ENCODE measurements at places on chromosomes 5 and 9. TPM values are rescaled to one million over a fixed set of nuclear protein-coding genes. Genes with fewer than 3 reads are reported as not detected.
A peak's percentile ranks its signal among the peaks of the same experiment; 100 is the strongest.

DNA sequence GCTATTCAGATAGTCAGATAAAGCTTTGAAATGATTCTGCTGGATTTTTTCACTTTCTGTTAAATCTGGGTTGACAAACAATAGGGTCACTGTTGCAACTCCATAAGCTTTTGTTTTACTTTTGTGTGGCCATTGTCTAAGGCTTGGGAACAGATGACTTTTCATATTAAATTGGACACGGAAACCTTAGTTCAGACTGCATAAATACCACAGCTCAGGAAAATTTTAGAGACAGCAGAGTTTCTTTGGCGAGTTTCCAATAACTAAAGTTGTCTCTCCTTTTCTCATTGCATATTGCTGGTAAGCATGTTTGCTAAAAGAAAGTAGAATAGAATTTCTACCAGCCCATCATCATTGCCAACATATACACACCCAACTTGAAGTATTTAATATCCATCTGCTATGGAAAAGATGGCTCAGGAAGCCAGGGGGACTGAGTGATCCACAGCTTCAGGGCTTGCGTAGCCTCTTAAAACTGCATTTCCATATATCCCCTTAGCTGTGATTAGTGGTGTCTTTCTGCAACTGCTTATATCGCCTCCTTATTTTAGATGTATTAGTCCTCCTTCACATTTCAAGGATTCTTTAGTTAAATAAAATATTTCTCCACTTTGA is 168.2 kb downstream of the ARHGAP26 start:
- H3K4me3 ChIP-seq, result no peak overlapping the region
- H3K27ac ChIP-seq, result no peak overlapping the region
- peaks cover 15% of the 10 kb centered on the region for H3K36me3 ChIP-seq
- no peaks in the 10 kb centered on the region for H3K4me1 ChIP-seq

DNA sequence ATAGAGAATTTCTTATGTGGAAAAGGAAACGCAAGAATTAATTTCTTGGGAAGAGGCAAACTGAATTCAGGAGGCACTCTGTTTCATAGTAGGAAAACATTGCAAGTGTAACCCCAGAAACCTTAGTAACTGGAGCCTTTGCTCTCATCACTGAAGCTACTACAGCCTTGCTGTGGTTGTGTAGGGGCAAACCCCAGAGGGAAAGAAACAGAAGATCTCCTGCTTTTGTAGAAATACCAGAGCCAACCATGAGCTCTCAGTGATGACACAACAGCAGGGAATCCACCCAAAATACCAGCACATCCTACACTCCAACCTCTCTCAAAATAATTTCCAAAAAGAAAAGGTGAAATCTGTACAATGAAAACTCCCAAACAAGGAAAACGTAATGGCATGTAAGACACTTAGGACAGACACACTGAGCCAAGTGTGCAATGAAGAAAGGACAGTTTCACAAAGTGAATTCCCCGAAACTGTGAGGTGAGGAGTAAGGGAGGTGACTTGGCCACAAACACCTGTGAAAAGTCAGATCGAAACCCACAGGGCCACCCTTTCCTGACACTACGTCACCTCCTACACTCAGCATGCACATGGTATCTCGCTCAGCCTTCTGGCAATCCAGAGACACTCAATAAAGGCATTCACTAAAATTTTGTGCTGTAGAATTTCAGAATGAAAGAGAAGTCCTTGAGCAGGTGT is 8.5 kb upstream of the ACSL6 start:
- DNase-seq, result no peak
- H3K4me3 ChIP-seq, result no peak overlapping the region
- H3K27me3 ChIP-seq, result peaks cover 43% of the 10 kb centered on the region
- H3K4me1 ChIP-seq, result no peaks in the 10 kb centered on the region
- H3K27ac ChIP-seq, result no peak overlapping the region
- H3K36me3 ChIP-seq, result no peaks in the 10 kb centered on the region

- no peak overlapping the region for H3K27ac ChIP-seq
- no peak for DNase-seq
- peaks cover 8% of the 10 kb centered on the region for H3K36me3 ChIP-seq
- H3K27me3 ChIP-seq, result no peaks in the 10 kb centered on the region
These were observed 206.5 kb downstream of the DAB2IP start for GRCh38 chr9:121857928-121858327.

Gene PCDHB13
- total RNA-seq, result 4.7 TPM

GRCh38 chr5:665956-666711 is 27.0 kb downstream of the TPPP start:
- H3K4me1 ChIP-seq, result no peaks in the 10 kb centered on the region
- H3K36me3 ChIP-seq, result peaks cover 16% of the 10 kb centered on the region
- no peak overlapping the region for H3K27ac ChIP-seq
- no peak for DNase-seq
- no peak overlapping the region for H3K4me3 ChIP-seq

- H3K27me3 ChIP-seq, result no peaks in the 10 kb centered on the region
- no peak overlapping the region for H3K4me3 ChIP-seq
- DNase-seq, result no peak
- no peak overlapping the region for H3K27ac ChIP-seq
These were observed 629.0 kb upstream of the SEMA6A start for GRCh38 chr5:117203584-117203983.

Gene FOXD4L3
- total RNA-seq, result 0.96 TPM

DNA sequence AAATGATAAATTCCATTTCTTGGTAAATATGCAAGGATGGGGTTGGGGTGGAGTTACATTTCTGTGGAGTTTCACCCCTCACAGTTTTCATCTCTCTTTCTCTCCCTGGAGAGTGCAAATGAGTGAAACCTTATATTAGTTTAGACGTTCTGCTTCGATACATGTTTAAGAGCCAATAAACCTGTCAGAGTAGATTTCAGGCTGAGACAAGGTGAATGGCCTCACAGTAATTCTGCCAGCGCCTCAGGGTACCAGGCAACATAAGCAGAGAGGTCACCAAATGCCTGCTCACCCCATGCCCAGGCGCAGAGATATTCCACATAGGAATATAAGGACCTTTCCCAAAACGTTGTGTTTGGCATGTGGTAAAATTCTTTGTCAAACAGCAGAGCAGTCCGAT is 154.9 kb upstream of the VLDLR start:
- H3K27me3 ChIP-seq, result peaks cover 4% of the 10 kb centered on the region
- H3K36me3 ChIP-seq, result no peaks in the 10 kb centered on the region
- DNase-seq, result no peak
- H3K4me3 ChIP-seq, result no peak overlapping the region

Gene TICAM2
- 3.7 TPM for total RNA-seq

DNA sequence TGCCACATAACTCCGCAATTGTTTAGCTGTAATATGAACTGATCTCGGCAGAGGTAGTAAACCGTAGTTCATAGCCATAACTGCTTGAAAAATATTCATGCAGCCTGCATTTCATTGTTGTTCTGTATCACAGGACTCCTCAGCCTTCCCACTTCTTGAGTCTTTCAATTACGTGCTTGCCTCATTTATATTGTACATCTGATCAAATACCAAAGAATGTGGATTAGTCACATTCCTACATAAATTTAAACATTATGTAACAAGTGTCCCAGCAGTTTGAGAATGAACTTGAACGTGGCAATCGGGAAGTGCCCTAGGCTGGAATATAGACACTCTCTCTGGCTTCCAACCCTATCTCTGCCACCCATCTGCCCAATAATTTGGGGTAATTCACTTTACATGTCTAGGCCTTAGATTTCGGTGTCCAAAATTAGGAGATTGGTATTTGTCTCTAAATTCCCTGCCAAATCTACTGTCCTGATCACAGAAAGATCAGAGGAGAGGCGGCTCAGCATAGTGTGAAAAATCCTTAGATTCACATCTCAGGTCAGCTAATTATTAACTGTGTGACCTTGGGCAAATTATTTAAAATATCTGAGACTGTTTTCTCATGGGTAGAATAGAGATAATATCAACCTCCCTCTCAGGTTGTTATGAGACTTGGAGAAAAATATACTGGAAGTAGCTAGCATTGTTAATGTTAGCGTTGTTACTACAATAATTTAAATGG is 215.1 kb upstream of the RFX3 start:
- peaks cover 10% of the 10 kb centered on the region for H3K4me1 ChIP-seq
- H3K27ac ChIP-seq, result peak overlapping the region; percentile 63

Gene GRIA1
- total RNA-seq, result not detected

Gene FAXDC2
- total RNA-seq, result 0.79 TPM
